ENCODE measurements at places on chromosomes 7 and 10. TPM values are rescaled to one million over a fixed set of nuclear protein-coding genes. Genes with fewer than 3 reads are reported as not detected.

The ZNF316 gene
- total RNA-seq, result 15.8 TPM

The AFAP1L2 gene
- 0.17 TPM for total RNA-seq

The IL2RA gene
- not detected for total RNA-seq

The NPY gene
- not detected for total RNA-seq

The ZNF736 gene
- 6.0 TPM for total RNA-seq

The TMEM139 gene
- total RNA-seq, result not detected

The FKBP9 gene
- 149 TPM for total RNA-seq

The OR2A1 gene
- total RNA-seq, result not detected

The HTR5A gene
- total RNA-seq, result not detected

The EPHB4 gene
- 442 TPM for total RNA-seq

The C10orf53 gene
- not detected for total RNA-seq

The MRC1 gene
- 201 TPM for total RNA-seq

The CHN2 gene
- total RNA-seq, result 0.65 TPM

The ATP6V0A4 gene
- total RNA-seq, result 0.09 TPM

The CDHR3 gene
- 1.5 TPM for total RNA-seq

The CHRM2 gene
- not detected for total RNA-seq

The ADCYAP1R1 gene
- total RNA-seq, result under 0.01 TPM

The HEPACAM2 gene
- not detected for total RNA-seq

The SH2B2 gene
- total RNA-seq, result 0.52 TPM

The GSTO2 gene
- total RNA-seq, result 1.0 TPM

The ADAMTS14 gene
- total RNA-seq, result 0.11 TPM

The SPAM1 gene
- not detected for total RNA-seq

The SVIL gene
- total RNA-seq, result 84.1 TPM

The WDFY4 gene
- 0.11 TPM for total RNA-seq

The OIT3 gene
- 0.09 TPM for total RNA-seq

The SHH gene
- total RNA-seq, result under 0.01 TPM

The VAX1 gene
- total RNA-seq, result not detected

The ASB15 gene
- total RNA-seq, result under 0.01 TPM

The WEE2 gene
- 0.11 TPM for total RNA-seq

The PUS7 gene
- total RNA-seq, result 34.3 TPM

The IGFBP3 gene
- 5.5 TPM for total RNA-seq

The NME8 gene
- not detected for total RNA-seq

The NPVF gene
- total RNA-seq, result not detected

The BTBD16 gene
- not detected for total RNA-seq

The MYL10 gene
- total RNA-seq, result not detected

The EPHB6 gene
- total RNA-seq, result under 0.01 TPM

The STAG3 gene
- 0.60 TPM for total RNA-seq

The HOXA4 gene
- 0.43 TPM for total RNA-seq

The ADAM12 gene
- total RNA-seq, result 0.54 TPM

The ASIC3 gene
- total RNA-seq, result 0.09 TPM

The INMT gene
- not detected for total RNA-seq

The PRRT4 gene
- total RNA-seq, result not detected

The ANXA8L1 gene
- total RNA-seq, result not detected

Data from dermis lymphatic vessel endothelial cell (primary cell).